ENCODE measurements at places on chromosomes 2 and 18.

DNA sequence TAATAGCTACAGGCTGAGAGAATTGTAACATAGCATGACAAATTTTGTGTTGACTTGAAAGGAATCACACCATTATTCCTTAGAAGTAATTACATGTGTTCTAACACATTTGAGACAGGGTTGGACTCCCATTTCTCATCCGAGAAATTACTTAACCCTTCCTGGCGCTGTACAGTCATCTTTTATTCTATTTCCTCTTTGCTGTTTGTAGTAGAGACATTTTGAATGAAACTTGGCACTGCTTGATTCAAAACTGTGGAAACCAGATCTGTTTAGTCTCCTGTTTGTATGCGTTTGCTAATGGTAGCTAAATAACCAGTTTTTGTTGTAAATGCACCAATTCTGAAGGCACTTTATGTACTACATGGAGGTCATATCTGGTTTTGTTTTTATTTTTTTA lies 231.9 kb downstream of the ALPK2 start:
- no peak for DNase-seq

- no peak for DNase-seq
Observed at GRCh38 chr2:100935372-100935752, 66.7 kb upstream of the RPL31 start.

DNA sequence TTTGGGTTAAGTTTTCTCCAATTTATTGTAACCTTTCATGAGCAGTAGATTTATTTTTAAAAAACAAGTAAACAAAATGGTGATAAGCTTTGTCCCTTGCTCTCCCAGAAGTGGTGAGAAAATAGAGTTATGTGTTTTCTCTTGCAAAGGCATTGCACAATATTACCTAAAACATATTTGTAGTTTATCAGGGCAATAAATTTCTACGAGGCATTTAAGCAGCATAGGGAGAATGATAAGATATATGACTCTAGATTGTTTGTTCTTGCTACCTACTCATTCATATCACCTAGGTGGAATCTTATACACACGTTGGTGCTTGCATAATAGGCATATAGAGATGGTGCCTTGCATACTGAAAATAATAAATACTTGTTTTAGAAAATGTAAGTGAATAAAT lies 201.7 kb downstream of the MYO1B start:
- DNase-seq, result no peak

DNA sequence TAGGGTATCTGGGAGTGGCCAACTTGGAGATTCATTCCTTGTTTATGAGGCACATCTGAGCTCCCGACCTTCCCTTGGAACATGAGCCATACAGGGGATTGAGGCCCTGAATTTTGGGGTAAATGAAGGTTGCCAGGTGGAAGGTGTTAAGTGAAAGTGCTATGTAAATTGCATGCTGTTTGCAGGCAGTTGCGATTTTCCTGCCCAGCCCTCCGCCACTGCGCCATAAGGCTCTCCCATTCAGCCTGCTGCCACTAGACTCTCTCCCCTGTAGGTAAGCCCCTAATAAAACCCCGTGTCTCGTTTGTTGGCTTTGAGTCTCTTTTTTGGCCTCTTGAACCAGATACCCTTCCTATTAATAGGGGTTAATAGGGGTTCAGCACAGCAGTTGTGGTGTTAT lies 33.8 kb downstream of the PCARE start:
- DNase-seq, result no peak

- peak; percentile 35 for DNase-seq
Observed at GRCh38 chr2:176445956-176446355, 176.7 kb downstream of the MTX2 start.

- no peak for DNase-seq
Observed at GRCh38 chr2:173862612-173863217, 102.5 kb downstream of the SP3 start.

DNA sequence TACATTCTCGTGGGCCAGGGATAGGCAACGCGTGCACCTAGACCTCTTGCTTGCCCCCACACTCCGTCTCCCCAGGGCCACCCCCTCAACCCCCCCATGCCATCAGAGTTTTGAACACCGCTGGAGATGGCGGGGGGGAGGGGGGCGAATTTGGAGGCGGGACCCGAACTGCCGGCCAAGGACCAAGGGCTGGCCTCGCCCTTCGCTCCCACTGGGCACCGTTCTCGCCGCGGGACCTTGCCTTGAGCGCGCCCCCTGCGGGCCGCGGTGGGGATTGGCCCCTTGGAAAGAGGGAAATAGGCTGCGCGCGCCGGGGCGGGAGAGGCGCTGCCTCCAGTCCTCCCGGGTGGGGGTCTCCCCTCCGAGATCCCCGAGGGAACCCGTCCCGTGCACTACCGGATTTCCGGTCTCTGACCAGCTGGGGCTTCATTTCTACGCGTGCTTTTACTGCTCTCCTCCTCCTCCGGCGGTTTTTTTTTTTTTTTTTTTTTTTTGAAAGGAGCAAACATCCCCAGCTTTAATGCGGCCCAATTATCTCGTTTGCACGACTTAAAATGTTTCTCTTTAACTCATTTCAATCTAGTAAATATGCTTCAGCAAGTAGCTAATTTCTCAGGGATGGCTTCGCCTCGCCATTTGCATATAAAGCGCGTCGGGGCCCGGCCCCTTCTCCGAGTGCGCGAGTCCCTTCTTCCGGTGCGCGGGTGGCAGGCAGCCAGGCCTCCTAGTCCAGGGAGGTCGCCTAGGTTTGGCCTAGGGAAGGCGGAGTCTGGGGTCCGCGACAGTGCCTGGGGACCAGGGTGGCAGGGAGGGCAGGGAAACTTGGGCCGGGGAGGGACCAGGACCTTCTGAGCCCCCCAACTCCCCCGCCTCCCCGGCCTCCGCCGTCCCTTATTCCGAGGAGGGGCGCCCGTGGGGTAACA lies 10.0 kb upstream of the GBX2 start:
- DNase-seq, result peak; percentile 69

DNA sequence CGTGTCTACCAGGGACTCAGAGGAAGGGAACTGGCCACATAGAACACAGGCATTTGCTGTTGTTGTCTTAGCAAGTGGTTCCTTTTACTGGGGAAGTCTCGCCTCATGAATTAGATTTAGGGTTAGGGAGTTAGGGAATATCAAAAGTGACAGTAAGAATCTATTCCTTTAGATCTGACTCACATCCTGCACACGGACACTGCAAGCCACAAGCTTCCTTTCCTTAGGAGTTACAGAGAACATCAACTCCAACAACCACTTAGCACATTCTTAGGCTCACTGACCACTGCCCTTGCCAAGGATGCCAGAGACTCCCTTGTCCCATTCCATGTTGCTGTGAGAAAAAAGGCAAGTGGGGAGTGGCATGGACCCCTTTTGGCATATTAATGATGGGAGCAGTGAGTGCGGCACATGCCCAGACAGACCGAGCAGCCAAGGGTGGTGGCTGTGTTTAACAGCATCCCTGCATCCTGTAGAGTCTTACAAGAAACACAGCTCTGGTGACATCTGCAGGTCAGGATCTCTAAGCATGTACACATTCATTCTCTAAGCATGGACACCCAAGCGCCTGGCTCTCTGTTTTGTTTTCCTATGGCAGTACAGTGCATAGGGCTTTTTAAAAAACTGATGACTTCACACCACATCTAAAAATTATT lies 745.6 kb upstream of the RAB6C start:
- no peak for DNase-seq

Data from Panc1 (cell line).